ENCODE measurements at places on chromosomes 3 and 15.
A peak's percentile ranks its signal among the peaks of the same experiment; 100 is the strongest.

- no peak for DNase-seq
Measured at GRCh38 chr3:105844704-105845103, 24.1 kb downstream of the CBLB start.

GRCh38 chr3:141723255-141723654 lies 14.8 kb upstream of the RNF7 start:
- no peak for DNase-seq

GRCh38 chr3:192802957-192803899 lies 75.9 kb upstream of the FGF12 start:
- peak; percentile 73 for DNase-seq

GRCh38 chr3:156304406-156304805 lies 184.0 kb downstream of the KCNAB1 start:
- DNase-seq: no peak

DNA sequence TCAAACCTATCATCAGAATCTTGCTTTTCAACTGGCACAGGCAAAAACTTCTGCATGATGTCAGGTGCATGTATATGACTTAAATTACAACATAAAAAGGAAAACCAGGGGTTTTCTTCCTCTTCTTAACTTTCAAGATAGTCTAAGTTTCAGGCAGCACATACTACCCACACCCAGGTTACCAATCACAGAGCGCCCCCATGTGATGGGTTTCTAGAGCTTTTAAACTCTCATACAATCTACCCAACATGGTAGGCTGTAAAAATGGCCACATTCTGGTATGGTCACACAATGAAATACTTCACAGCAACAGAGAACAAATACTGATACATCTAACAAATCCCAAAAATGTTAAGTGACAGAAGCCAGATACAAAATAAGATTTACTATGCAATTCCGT lies 7.4 kb downstream of the MESD start:
- no peak for DNase-seq

DNA sequence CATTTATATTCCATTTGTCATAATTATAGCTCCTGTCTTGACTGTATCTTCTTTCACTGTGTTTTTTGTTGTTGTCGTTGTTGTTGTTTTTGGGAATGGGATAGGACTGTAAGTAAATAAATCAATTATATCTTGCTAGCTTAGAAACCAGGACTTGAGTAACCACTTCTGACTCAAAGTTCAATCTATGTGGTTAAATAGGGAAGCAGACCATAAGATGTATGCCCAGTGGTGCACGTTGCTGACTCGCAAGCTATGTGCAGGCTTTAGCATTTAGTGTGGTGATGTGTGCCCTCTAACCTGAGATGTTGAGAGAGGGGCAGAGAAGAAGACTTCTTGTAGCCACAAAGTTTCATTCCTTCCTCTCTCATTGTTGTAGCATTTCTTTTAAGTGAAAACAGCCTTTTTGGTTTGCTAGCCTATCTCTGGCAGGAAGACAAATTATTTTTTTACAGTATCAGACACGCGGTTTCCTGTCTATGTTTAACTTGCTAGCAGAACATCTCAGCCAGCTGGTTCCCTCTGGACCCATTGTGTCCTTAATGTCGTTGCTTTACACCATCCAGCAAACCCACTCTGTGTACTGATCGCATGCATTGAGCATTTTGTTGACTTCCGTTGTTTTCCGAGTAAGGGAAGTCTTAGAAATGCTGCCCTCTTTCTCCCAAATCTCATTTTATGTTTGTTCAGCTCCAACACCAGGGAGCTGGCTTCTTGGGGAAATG lies 52.1 kb downstream of the TGFBR2 start:
- no peak for DNase-seq

- DNase-seq: no peak
Measured at GRCh38 chr3:171407759-171408158, 52.4 kb downstream of the TNIK start.

DNA sequence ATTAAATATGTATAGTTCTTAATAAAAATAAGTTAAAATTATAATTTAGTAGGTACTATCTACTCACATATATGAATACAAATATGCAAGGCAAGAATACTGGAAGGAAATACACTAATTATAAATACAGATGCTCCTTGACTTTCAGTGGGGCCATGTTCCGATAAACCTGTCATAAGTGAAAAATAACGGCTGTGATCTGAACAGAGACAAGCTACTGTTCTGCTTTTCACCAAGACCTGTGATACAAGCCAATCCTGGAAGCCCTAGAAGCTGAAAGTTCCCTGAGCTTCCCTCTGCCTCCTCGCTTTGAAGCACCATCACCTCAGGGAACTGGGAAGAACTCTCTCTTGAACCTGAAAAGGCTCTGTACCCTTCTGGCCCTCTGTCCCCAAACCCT lies 55.4 kb downstream of the SLC12A8 start:
- DNase-seq: no peak

DNA sequence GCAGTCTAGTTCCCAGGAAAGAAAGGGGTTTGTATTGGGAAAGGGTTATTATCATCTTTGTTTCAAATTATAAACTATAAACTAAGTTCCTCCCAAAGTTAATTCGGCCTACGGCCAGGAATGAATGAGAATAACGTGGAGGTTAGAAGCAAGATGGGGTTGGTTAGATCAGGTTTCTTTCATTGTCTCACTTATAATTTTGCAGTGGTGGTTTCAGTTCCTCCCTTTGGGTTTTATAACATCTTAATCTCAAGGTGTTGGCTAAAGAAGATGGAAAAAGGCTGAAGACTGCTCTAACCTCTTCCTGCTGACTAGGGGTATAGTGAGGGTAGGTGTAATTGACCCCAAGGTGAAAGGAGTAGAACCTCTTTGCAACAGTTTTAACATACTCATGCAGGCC lies 1050.7 kb downstream of the OTOL1 start:
- no peak for DNase-seq

DNA sequence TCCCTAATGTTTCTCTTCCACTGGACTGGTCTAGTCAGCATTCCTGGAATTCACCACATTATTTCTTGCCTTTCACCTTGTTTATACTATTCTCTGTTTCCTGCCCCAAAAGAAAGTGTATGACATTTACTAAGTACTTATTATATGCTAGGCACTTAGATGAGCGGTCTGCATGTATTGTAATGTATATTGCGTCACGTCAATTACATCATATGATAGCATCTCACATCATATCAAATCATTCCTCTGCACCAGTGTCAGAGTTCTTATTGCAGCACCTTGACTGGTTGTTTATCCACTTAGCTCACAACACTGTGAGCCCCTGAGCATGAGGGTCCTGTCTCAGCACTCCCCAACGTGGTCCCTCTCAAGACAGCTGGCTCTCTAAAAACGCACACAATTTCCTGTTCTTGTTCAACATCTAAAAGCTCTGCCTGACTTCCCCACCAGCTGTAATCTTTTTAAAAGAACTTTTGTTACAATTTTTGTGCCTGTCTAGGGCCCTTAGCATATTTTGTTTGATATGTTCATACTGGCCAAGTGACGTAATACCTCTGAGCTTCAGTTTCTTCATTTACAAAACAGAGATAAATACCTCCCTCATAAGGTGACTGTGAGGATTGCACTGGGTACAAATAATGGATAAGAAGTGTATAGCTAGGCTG lies 58.8 kb downstream of the ARHGAP31 start:
- no peak for DNase-seq

Data from NCI-H774 (cell line).